ENCODE measurements at places on chromosomes 2 and 18.

GRCh38 chr2:119983108-119983507 lies 29.8 kb upstream of the EPB41L5 start:
- DNase-seq = no peak

DNA sequence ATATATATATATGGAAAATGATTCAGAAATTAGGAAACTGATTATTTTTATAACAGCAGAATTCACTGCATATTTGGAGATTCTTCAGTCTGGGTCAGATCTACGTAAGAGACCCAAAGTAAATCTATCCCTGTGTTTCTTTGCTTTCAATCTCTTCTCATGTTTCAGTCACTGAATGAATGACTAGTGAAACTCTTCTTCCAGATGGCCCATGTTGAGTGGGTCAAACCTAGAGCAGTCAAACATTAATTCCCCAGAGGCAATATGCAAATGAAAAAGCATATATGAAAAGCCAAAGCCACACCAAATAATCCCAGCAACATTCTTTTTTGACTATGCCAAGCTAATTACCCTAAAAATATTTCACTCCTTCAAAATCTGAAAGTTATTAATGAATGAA lies 317.3 kb downstream of the RBM43 start:
- DNase-seq = no peak

DNA sequence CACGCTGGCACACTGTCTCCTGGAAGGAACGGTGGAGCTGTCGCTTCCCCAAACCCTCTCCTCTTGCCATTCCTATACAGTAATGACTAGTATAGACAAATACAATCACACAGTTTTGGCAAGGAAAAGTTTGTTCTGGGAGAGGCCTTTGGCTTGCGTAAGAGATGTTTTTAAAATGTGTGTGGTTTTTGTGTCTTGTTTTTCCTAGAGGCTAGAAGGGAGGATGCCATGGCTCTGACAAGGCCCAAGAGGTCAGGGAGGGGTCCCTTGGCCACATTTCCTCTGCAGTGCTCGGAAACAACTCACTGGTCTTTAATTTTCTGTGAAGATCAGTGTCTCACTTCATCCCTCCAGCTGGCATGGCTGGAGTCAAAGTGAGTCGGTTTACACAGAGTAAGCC lies 195.9 kb downstream of the SH3RF3 start:
- DNase-seq = no peak

- no peak for DNase-seq
These were observed 8.9 kb downstream of the ASPRV1 start for GRCh38 chr2:69952336-69953115.

DNA sequence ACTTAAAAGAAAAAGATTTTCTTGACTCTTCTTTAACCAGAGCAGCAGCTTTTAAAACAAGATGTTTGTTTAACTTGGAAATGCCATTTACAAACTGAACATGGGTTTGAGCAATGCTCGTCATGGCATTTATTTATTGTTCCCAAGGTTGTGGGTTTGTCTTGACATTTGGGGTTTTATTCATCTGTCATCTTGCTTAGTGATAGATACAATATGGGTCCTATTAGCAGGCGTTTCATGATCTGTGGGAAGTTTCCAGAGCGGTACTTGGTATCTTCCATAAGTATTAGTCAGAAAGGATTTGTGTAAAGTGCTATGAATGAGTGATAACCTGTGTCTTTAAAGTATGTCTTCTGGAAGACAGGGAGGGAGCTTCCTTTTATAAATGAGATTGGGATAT lies 29.9 kb upstream of the MGAT5 start:
- no peak for DNase-seq

DNA sequence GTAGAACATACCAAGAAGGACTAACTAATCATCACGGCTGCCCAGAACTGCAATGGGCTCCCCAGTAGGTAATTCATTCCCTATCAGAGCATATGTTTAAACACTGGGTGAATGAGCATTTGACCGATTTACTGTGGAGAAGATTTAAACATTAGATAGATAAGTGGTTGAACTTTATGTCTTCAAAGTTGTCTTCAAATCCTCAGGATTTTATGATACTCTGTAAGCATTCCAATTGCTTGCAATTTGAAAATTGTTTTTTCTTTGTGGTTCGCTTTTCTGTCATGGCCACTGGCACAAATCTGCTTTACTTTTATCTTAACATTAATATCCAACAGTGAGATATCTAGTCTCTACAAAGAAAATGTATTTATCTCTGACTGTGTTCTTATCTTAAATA lies 37.7 kb upstream of the MMADHC start:
- DNase-seq = no peak

GRCh38 chr2:187429989-187430388 lies 18.1 kb downstream of the CALCRL start:
- DNase-seq = no peak

GRCh38 chr2:74815941-74816340 lies 18.0 kb upstream of the HK2 start:
- DNase-seq = no peak

GRCh38 chr18:24660956-24661355 lies 200.5 kb downstream of the HRH4 start:
- DNase-seq = no peak

DNA sequence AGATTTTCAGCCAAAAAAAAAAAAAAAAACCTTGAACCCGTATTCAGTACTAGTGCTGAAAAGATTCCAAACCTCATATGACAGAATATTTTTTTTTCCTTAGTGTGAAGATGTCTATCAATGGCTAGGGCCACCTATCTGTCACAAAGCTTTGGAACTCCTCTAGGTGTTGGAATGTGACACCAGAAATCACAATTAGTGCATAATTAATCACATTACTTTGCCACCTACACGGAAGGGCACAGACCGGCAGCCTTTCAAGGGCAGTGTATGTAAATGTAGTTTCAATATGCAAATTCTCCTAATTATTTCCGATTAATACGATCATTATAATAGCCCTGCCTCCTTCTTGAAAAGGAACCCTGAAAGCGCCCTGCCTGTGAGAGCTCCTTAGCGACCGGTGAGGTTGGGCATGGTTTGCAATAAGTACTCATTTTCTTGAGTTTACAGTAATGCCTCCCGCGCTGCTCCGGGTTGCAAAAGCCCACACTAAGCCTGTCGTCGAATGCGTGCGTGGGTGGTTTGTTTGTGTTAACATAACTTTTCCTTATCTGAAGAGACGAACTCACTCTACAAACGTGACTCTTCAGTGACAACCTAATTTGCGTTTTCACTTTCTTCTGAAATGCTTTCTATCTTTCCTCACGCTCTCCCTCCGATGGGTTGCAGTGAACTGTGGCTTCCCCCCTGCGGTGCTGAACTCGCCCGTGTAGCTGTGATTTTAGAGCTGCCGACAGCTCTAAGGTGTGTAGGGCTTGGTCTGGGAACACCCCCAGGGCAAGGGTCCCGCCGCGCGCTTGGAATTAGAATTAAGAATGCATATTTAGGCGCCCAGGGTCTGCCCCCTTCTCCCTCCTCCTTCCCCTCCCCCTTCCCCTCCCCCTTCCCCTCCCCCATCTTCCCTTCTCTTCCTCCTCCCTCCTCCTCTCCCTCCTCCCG lies 765 bp upstream of the ID2 start:
- DNase-seq = peak; percentile 70

DNA sequence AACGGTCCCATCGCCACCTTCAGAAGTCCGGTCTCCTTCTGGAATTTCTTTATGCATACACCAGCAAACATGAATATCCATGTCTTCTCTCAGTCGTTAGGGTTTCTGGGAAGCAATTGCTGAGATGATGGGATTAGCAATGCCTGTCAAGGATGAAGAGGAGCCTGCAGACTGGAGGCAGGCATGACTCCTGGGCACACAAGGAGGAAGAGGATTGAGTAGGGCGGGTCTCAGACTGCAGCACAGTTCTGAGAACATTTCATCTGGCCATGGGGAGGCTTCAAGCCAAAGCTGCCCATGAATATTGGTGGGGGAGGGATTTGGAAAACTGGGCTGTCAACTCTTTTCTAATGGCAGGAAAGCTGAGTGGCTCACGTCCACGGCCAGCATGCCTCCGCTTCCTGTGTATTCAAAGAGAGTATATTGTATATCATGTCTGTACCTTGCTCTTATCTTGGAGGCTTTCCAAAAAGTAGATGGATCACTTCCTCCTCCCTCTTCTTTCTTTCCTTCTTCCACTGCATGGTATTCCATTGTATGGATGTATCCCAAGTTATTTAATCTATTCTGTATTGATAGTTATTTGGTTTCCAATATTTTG lies 24.5 kb downstream of the MC2R start:
- no peak for DNase-seq

- DNase-seq = no peak
These were observed 19.1 kb upstream of the ARHGAP25 start for GRCh38 chr2:68715353-68716041.

GRCh38 chr2:26780203-26780760 lies 5.6 kb upstream of the CENPA start:
- no peak for DNase-seq

All from KG1 (cell line).